Hepatocyte (in vitro differentiated cells): ENCODE measurements at places on chromosomes 11 and 22.
A peak's percentile ranks its signal among the peaks of the same experiment; 100 is the strongest.

GRCh38 chr11:128731041-128731663 lies 37.3 kb downstream of the FLI1 start:
- DNase-seq, result no peak

- DNase-seq, result no peak
Measured at GRCh38 chr11:63448646-63449045, 42.3 kb downstream of the PLAAT5 start.

DNA sequence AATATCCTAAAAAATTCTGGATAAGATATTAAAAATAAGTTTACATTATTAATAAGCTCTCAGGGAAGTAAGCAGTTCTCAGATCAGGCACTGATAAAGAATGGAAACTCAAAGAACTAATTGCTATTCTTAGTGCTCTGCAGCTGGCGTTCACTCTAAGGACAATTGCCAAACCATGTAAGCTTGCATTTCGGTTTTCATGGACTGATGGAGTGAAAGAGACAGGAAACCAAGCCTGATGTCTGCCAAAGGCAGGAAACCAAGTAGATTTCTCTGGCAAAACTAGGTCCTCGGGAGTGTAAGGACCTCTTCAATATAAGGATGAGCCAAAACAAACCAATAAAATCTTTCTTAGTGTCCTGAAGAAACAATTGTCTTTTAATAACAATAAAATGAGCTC lies 355.2 kb downstream of the RAB38 start:
- no peak for DNase-seq

GRCh38 chr22:23786261-23786710 lies 480 bp upstream of the SMARCB1 start:
- no peak for DNase-seq

- no peak for DNase-seq
Measured at GRCh38 chr11:26960281-26960680, 33.6 kb upstream of the FIBIN start.

- peak; percentile 91 for DNase-seq
Measured at GRCh38 chr11:69918938-69919650, 99.9 kb upstream of the FGF3 start.

GRCh38 chr22:24460418-24461089 lies 33.2 kb downstream of the ADORA2A start:
- DNase-seq, result peak; percentile 43

DNA sequence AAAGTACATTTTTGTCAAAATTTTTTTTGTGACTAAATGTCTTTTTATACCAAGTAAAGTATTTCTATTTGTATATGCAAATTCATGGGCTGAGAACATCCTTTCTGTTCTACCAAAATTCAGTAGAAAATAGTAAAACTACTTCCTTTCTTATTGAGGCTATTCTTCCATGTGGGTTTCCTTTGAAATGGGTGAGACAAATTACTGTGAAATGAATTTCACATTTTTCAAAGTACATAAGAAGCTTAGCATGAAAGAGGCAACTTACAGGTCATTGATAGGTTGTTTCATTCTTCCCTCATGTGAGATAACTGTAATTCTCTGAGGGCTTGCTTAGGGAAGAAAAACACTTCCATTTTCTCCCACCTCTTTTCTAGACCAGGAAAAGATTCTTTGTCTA lies 1.0 kb upstream of the OR6X1 start:
- no peak for DNase-seq

GRCh38 chr11:118108513-118108912 lies 21.8 kb upstream of the SMIM35 start:
- DNase-seq, result no peak

DNA sequence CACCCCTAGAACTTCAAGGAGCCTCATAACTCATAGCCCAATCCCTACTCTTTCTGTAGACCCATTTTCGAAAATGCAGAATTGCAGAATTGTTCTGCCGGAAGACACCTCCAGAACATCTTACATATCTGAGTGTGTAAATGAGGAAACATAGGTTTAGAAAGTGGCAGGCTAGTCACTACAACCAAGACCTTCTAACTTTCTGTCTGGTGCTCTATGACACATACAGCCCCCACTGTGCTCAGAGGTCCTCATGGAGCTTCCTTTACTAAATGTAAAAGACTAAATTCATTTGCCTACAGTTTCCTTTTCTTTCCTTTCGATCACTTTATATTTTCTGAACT lies 132.1 kb upstream of the DDI1 start:
- no peak for DNase-seq

- no peak for DNase-seq
Measured at GRCh38 chr11:79699246-79699645, 258.4 kb upstream of the TENM4 start.

- no peak for DNase-seq
Measured at GRCh38 chr11:83779876-83780275, 493.7 kb upstream of the CCDC90B start.

- DNase-seq, result no peak
Measured at GRCh38 chr11:102608699-102609098, 16.4 kb downstream of the MMP20 start.

GRCh38 chr11:94401773-94402265 lies 600 bp upstream of the GPR83 start:
- no peak for DNase-seq

DNA sequence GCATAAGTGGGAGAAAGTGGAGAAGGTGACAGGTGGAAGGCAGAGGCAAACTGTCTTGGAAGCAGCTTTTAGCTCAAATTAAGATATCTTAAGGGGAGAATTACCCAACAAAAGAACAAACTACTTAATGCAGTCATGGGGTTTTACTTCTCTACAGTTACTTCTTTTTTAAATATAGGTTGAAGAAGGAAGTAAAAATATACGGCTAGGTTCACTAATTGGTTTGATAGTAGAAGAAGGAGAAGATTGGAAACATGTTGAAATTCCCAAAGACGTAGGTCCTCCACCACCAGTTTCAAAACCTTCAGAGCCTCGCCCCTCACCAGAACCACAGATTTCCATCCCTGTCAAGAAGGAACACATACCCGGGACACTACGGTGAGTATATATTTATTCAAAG lies 40.8 kb downstream of the PDHX start:
- DNase-seq, result no peak

- no peak for DNase-seq
Measured at GRCh38 chr22:38890377-38890776, 18.4 kb upstream of the CBX6 start.

DNA sequence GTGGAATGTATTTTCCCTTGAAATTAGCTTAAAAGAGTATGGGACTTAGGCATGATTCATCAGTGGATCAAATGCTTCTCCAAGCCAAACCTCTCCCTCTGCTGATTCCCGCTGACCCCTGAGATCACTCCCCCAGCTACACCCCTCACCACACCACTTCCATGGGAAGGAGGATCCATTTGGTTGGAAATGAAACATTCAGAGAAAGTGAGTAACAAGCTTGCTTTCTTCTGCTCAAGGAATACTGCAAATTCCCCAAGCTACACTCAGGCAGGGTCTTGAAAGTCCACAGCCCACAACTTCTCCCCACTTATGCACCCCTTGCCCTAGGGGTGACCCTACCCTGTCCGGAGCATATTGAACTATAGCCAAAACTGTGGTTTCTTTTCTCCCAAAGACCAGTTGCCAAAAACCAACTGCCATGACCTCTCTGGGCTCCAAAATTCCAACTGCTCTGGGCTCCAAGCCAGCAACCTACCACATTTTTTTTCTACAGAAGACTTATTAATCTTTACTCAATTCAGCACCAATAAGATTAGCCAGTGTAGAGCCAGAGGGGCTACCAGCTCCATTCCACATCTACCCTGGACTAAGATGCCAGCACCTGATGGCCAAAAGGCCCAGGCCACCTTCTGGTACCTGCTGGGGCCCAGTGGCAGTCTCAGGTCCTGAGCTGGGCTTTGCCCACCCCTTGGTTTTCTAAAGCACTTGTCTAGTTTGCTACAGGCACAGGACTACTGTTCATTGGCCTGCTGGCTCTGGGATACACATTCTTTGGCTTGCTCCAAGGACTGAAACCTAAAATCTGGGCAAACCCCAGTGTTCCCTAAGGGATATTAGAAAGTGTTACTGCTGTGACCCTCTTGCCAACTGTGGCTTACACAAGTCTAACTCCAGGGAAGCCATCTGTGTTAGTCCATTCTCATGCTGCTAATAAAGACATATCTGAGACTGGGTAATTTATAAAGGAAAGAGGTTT lies 101.1 kb downstream of the MICAL3 start:
- DNase-seq, result no peak

- DNase-seq, result no peak
Measured at GRCh38 chr11:66880496-66881450, 23.9 kb downstream of the LRFN4 start.

DNA sequence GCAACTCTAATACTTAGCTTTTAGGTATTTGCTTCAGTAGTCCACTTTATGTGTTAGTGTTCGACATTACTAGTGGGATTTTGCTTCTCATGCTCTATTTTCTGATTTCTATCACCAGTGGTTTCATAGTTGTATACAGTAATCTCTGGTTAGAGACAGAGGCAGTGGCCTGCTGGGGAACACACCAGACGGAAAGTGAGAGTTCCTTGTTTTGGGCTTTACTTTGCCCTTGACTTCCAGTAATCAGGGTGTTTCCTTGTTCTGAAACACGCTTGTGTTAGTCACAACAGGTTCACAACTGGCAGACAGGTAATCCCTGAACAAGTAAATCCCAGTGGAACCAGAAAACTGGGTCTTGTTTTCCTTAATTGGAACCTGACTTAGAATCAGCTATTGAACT lies 56.0 kb downstream of the PACS1 start:
- no peak for DNase-seq

DNA sequence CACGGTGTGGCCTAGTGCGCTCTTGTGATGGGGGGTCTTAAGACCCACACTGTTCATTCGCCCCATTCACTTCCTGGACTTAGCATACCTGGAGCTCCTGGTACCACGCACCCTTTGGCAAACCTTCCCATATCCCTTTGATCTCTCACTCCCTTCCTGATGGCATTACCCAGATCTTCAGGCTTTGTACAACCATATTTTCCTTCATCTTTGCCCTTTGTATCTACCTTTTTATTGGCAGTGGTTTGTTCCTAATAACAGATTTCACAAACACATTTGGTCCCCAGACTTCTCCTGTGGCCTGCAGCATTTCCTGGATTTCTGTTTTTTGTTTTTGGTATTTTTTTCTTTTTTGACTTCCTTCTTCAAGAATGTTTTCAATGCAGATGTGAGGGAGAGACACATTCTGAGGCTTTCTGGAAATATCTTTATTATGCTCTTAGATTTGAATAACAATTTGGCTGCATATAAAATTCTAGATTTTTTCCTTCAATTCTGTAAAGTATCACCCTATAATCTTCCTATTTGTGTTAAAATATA lies 16.1 kb upstream of the IFITM3 start:
- DNase-seq, result no peak

DNA sequence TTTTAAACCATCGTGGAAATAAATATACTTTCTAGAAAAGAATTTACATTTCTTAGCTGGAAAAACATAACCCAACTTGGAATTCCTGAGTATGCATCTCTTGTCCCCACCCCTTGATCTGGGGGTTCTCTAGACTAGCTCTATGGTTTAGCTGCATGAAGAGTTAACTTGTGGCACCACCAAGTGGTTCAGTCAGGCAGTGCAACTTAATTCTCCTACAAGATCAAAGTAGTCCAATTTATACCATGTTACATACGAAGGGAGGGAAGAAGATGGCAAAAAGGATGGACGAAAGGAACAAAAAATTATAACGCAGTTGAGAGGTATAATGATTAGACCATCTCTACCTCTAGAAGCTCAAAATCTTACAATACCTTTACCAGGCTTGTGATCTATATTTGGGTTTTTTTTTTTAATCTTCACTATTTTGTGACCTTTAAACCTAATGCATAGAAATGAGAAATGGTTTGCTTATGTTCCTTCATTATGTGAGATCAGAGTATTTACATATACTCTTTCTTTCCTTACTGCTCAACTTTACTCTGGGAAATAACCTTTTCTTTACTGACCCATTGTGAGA lies 28.5 kb upstream of the ALKBH3 start:
- peak; percentile 74 for DNase-seq

GRCh38 chr11:12459374-12459773 lies 82.0 kb downstream of the PARVA start:
- DNase-seq, result no peak

DNA sequence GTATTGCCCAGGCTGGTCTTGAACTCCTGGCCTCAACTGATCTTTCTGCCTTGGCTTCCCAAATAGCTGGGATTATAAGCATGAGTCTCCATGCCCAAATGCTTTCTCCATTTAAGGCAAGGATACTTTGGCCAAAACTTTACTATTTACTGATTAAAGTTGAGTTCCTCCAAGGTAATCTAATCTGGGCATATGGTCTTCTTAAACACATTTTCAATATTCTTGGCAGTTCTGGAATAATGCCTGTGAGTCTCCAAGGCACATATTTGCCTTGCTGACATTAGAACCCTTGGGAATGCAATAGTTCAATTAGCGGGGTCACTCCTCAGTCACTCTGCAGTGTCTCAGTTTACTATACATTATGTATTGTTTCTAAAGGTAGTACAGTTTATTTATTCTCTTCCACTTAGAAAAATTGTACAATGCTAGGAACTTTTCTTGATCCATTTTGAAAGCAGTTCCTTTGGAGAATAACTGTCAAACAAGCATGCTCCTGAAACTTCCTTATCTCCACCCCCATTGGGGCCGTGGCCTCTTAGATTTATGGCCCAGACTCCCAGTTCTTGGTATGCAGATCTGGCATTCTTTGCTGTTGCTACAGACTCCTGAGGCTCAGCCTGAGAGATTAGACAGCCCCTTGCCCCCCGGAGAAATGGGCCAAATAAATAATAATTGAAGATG lies 13.1 kb upstream of the RAB38 start:
- DNase-seq, result peak; percentile 65

DNA sequence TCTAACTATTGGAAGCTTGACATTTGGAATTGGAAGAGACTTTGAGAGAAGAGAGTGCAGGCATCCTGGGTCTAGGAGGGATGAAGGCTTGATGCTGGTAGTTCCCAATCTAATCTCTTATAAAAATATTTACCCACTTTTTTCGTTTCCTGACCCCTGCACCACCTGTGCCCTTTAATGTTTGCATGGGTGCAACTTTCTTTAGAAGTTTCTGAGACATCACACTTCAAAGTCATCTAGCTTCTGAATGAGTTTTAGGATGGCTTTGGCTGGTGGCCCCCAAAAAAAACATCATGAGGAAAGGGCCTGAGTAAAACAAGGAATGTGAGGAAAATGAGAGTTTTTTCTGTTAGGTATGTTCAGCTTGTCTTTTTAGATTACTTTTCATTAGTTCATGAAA lies 1.1 kb downstream of the POLD3 start:
- DNase-seq, result no peak
